ENCODE measurements at places on chromosomes 12 and 14. TPM values are rescaled to one million over a fixed set of nuclear protein-coding genes. Genes with fewer than 3 reads are reported as not detected.
A peak's percentile ranks its signal among the peaks of the same experiment; 100 is the strongest.

The ASCL1 gene
- not detected for total RNA-seq

DNA sequence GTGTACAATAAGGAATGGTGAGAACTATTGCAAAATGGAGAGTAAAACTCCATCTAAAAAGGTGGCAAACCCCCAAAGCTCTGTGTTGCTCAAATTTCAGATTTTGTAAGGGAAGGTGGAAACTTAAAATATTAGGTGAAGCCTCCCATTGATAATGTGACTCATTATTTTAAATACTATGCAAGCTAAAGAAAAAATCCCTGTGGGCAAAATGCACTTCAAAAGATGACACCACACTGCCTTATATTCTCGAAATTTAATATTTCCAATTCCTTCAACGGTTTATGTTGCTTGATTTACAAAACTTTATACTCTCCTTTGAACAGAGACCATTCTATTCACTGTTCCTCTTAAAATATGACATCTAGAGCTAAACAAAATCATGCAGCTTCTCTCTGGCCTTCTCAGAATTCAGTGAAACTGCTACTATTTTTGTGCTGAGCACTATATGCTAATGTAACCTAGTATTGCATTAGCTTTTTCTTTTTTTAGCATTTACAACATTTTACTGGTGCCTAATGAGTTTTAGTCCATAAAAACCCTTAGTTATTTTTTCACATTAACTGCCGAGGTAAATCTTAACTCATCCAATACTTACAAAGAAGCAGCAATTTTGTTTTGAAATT lies 297.7 kb downstream of the SYT1 start:
- H3K27me3 ChIP-seq, result no peaks in the 10 kb centered on the region
- DNase-seq, result no peak
- H3K27ac ChIP-seq, result no peak overlapping the region

The TPPP2 gene
- 0.62 TPM for total RNA-seq

The STAT2 gene
- total RNA-seq, result 97.3 TPM

GRCh38 chr14:101110729-101111619 lies 207.5 kb upstream of the RTL1 start:
- peaks cover 13% of the 10 kb centered on the region for H3K27me3 ChIP-seq
- peaks cover 4% of the 10 kb centered on the region for H3K36me3 ChIP-seq
- peak overlapping the region; percentile 71 for H3K4me3 ChIP-seq
- no peak for DNase-seq

DNA sequence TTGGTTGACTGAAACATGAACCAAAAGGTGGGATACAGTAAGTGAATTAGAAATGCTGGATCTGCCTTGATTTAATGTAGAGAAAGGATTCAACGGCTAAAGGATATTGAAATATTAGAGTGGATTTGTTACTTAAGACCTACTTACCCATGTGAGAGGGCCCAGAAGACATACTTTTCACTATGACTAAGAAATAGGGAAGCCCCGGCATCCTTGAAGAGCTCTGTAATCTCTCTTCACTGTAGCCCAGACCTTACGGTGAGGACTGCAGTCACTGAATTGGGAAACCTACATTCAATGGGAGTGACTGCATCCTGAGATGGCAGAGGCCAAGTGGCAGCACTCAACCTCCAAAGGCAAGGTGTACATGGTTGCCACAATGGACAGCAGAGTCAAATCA lies 52.5 kb downstream of the KANSL2 start:
- H3K27me3 ChIP-seq, result peaks cover 3% of the 10 kb centered on the region
- no peak overlapping the region for H3K27ac ChIP-seq
- H3K4me1 ChIP-seq, result peaks cover 4% of the 10 kb centered on the region
- no peak for DNase-seq
- H3K36me3 ChIP-seq, result no peaks in the 10 kb centered on the region

DNA sequence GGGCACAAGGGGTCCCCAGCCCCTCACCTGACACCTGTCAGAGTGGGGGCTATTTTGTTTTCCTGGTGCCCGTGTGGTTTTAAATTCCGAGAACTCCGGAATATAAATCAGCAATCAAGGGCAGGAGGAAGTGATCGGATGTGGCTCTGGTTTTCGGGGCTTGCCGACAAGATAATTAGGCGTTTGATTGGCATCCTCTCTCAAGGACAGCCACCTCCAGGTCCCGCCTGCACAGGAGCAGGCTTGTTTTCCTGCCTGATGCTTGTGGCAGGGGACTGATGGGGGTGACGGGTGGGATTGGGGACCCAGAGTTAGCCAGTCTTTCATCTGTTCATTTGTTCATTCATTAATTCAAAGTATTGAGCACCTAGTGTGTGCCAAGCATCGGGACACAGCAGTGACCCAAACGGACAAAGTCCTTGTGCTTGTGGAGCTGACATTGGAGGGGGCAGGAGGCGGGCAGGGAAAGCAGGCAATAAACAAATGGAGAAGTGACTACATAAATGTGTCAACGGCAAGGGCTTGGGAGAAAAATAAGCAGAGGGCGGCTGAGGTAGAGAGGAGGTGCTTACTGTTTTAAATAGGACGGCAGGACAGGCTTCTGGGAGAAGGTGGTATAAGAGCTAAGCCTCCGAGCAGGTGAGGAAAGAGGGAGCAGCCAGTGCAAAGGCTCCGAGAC lies 166.5 kb downstream of the PHETA1 start:
- no peak overlapping the region for H3K27ac ChIP-seq
- no peak overlapping the region for H3K4me3 ChIP-seq
- H3K36me3 ChIP-seq, result no peaks in the 10 kb centered on the region
- H3K27me3 ChIP-seq, result peaks cover 6% of the 10 kb centered on the region
- no peak for DNase-seq

DNA sequence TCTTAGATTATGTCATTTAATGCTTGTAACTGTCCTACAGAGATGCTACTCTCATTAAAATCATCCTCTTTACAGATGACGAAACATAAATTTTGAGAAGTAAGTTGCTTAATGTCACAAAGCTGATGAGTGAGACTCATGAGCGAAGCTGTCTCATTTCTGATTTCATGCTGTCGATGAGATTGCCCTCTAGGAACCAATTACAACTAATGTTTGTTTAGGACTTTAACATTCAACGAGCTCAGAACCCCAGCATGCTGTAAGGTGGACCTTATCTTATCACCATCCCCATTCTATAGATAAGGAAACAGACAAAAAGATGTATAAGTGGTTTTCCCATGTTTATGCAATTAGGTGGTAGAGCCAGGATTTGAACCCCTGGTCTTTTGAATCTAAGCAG lies 23.1 kb downstream of the BHLHE41 start:
- no peak overlapping the region for H3K27ac ChIP-seq
- no peaks in the 10 kb centered on the region for H3K36me3 ChIP-seq
- H3K4me3 ChIP-seq, result no peak overlapping the region
- DNase-seq, result no peak
- no peaks in the 10 kb centered on the region for H3K27me3 ChIP-seq
- H3K4me1 ChIP-seq, result peaks cover 4% of the 10 kb centered on the region

DNA sequence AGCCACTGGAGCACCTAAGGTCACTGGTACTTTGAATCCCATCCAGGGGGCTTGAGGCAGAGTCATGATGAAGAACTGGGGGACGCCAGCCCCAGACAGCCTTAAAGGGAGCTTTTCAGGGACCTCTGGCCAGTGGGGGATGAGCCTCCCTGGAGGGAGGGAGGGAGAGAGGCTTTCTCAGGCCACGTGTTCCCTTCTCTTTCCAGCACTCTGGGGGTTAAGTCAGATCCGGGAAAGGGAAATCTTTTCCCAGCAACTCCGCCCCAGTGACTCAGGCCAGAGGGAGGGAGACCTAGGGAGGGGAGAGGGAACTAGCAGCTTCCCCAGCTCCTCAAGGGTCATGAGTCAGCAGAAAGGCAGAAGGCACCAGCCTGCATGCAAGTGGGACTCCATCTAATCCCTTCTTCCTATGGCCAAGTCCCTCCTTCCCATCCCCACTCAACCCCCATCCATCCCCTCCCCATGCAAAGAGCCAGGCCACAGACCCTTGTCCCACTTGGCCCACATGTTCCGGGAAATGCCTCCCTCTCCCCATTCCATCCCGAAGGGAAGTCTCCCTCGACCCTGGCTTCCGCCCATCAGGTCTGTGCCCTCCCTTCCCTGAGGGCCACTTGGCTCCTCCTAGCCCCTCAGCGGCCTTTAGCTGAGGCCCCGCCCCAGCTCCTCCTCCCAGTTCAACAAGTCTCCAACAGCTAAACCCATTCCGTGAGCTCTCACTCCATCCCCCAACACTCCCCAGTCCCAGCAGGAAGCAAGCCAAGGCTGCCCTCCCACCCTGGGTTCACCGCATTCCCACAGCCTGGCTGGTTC lies 5.6 kb downstream of the TNFRSF1A start:
- DNase-seq, result peak; percentile 85
- peak overlapping the region; percentile 79 for H3K4me3 ChIP-seq
- peaks cover 12% of the 10 kb centered on the region for H3K27me3 ChIP-seq
- no peak overlapping the region for H3K27ac ChIP-seq
- H3K4me1 ChIP-seq, result peaks cover 34% of the 10 kb centered on the region

DNA sequence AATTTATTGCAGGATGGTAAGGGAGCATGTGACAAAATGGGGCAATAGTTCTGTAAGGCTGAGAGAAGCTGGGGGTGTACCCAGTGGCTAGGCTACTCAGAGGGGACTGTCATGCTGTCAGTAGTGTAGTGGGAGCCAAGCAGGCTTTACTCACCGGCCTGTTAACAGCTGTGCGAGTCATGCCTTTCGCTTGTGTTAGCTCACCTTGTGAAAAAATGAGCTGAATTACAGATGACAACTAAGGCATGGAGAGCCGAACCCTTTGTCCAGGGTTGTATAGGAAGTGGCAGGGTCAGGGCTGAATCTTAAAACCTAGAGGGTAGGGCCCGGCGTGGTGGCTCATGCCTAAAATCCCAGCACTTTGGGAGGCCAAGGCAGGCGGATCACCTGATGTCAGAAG lies 37.9 kb downstream of the SH2B3 start:
- H3K27me3 ChIP-seq, result peaks cover 36% of the 10 kb centered on the region
- H3K4me1 ChIP-seq, result peaks cover 79% of the 10 kb centered on the region
- peak overlapping the region; percentile 57 for H3K4me3 ChIP-seq

The HOXC12 gene
- 1.3 TPM for total RNA-seq

DNA sequence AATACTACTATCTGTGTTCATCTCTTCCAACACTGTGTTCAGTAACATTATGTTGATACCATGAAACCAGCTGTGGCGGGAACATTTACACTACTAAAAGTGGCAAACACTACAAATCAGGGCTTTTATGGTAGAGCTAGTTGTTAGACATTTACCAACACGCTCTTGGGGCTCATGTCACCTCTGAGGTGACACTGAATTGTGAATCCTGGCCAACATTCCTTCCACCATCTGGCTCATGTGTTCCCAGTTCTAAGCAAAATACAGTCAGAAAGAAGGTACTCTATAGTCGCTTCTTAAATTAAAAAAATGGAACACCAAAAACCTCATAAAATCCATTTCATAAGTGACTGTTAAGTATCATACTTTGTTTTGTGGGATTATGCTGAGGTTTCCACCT lies 436.6 kb downstream of the FUT8 start:
- H3K27me3 ChIP-seq, result no peaks in the 10 kb centered on the region
- no peaks in the 10 kb centered on the region for H3K36me3 ChIP-seq
- peaks cover 16% of the 10 kb centered on the region for H3K4me1 ChIP-seq
- no peak overlapping the region for H3K4me3 ChIP-seq
- H3K27ac ChIP-seq, result no peak overlapping the region
- no peak for DNase-seq

The KRT71 gene
- not detected for total RNA-seq

DNA sequence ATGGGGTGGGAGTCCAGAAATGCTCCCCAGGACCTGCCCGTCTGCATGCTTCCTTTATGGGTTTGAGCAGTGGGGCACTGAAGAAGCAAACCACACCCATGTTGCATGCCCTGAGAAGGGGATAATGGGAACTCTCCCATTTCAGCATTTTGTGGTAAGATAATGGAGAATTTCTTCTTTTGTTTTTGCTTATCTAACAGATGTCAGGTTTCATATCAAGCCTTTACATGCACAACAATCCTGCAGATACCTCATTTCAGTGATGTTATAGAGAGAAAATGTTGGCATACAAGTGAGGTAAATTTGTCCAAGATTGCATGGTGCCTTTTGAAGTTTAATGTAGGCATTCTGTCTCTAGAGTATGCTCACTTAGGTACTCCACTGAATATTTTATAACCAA lies 177.0 kb downstream of the ALX1 start:
- H3K4me1 ChIP-seq, result no peaks in the 10 kb centered on the region
- no peak overlapping the region for H3K4me3 ChIP-seq
- H3K27ac ChIP-seq, result no peak overlapping the region

GRCh38 chr12:132512197-132513069 lies 22.5 kb downstream of the FBRSL1 start:
- H3K27ac ChIP-seq, result no peak overlapping the region
- no peak overlapping the region for H3K4me3 ChIP-seq
- H3K36me3 ChIP-seq, result no peaks in the 10 kb centered on the region
- no peak for DNase-seq

GRCh38 chr14:75409316-75410205 lies 18.3 kb upstream of the JDP2 start:
- H3K4me1 ChIP-seq, result peaks cover 3% of the 10 kb centered on the region
- no peaks in the 10 kb centered on the region for H3K27me3 ChIP-seq
- no peak for DNase-seq
- H3K4me3 ChIP-seq, result no peak overlapping the region
- peak overlapping the region; percentile 11 for H3K27ac ChIP-seq

The KCNK13 gene
- 0.10 TPM for total RNA-seq

The WDR20 gene
- 28.5 TPM for total RNA-seq

GRCh38 chr14:78398216-78398615 lies 228.0 kb downstream of the NRXN3 start:
- no peak overlapping the region for H3K27ac ChIP-seq
- DNase-seq, result no peak
- H3K4me3 ChIP-seq, result no peak overlapping the region
- H3K27me3 ChIP-seq, result no peaks in the 10 kb centered on the region
- H3K4me1 ChIP-seq, result no peaks in the 10 kb centered on the region

GRCh38 chr14:103854017-103854808 lies 6.8 kb upstream of the PPP1R13B start:
- H3K27ac ChIP-seq, result peak overlapping the region; percentile 57
- no peaks in the 10 kb centered on the region for H3K36me3 ChIP-seq
- H3K27me3 ChIP-seq, result peaks cover 7% of the 10 kb centered on the region
- DNase-seq, result no peak

All from endothelial cell (in vitro differentiated cells).